CD8-positive, alpha-beta T cell (primary cell): ENCODE measurements at places on chromosomes 6 and 20. TPM values are rescaled to one million over a fixed set of nuclear protein-coding genes. Genes with fewer than 3 reads are reported as not detected.

Gene PI3
- not detected for total RNA-seq

Gene LCA5
- total RNA-seq: not detected

Gene TUBB2B
- total RNA-seq: 0.78 TPM

Gene GINS1
- total RNA-seq: 0.28 TPM

Gene MYLK2
- total RNA-seq: not detected

Gene IYD
- total RNA-seq: not detected

Gene KIAA0408
- total RNA-seq: 0.46 TPM

DNA sequence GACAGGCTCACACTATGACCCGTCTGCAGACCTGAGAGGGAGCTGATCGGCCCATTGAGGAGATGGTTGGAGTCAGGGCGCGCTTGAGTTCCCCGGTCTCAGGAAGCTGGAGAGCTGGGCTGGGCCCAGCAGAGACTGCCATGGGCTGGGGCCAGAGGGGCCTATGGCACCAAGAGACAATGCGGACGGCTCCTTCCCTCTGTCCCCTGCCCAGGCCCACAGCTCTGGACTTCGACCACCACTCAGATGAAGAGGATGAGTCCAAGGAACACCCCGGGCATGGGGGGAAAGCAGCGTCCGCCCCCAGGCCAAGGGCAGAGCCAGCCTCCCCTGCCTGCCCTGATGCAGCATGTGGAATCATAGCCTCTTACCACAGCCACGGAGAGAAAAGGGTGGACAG, 40.2 kb upstream of the PHACTR3 start:
- no peak for DNase-seq

GRCh38 chr6:101454106-101454676, 60.7 kb downstream of the GRIK2 start:
- DNase-seq: no peak

DNA sequence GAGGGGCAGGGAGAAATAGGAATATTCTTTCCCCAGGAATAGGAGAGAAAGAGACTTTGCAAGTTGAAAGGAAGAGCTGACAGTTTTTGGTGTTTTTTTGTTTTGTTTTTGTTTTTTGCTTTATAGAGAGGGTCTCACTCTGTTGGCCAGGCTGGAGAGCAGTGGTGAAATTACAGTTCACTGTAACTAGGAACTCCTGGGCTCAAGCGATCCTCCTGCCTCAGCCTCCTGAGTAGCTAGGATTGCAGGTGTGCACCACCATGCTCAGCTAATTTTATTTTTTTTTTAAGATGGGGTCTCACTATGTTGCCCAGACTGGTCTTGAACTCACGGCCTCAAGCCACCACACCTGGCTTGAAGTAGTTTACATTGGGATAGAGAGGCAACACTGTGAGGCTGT, 8.0 kb upstream of the L3MBTL3 start:
- DNase-seq: no peak

DNA sequence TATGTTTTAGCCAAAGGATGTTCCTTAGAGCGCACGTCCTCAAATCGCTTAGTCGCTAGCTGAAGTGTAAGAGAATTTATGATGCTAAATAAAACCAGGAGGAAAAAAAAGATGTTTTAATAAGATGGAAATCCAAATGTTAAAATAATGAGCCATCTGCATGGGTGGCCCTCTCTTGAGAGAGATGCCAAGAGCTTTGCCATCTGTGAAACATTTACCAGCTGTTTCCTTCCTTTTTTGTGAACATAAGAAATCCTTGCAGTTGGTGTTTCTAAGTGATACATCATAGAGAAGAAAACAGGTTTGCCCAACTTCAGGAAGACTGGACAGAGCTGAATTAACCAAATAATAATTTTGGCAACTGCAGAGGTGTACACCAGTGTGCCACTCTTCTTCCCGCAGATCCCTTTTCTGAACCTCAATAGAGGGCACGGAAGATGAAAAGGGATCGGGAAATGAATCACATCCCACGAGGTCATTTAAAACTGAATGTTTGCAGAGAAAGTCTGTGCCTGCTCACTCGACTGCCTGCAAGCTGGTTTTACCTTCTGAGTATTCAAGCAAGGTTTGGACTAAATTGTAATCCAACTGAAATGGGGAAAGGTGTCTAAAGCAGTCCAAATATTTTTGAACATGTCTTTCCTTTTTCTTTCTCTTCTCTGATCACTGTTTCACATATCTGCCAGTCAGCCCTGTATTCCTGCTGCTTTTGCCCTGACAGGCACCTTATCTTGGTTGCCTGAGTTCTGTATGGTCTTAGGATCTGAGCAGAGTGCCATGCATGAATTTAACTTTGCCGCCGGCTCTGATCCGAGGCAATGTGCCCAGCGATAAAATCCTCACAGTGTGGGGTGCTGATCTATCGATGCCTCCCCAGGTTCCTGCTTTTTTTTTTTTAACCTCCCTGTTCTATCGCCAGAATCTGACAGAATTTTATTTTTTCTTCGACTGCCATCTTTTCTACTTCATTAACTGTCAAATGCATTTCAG, 35.5 kb upstream of the TSHZ2 start:
- DNase-seq: no peak

- DNase-seq: peak; percentile 26
These were observed 23.4 kb upstream of the SLCO4A1 start for GRCh38 chr20:62618611-62619529.

DNA sequence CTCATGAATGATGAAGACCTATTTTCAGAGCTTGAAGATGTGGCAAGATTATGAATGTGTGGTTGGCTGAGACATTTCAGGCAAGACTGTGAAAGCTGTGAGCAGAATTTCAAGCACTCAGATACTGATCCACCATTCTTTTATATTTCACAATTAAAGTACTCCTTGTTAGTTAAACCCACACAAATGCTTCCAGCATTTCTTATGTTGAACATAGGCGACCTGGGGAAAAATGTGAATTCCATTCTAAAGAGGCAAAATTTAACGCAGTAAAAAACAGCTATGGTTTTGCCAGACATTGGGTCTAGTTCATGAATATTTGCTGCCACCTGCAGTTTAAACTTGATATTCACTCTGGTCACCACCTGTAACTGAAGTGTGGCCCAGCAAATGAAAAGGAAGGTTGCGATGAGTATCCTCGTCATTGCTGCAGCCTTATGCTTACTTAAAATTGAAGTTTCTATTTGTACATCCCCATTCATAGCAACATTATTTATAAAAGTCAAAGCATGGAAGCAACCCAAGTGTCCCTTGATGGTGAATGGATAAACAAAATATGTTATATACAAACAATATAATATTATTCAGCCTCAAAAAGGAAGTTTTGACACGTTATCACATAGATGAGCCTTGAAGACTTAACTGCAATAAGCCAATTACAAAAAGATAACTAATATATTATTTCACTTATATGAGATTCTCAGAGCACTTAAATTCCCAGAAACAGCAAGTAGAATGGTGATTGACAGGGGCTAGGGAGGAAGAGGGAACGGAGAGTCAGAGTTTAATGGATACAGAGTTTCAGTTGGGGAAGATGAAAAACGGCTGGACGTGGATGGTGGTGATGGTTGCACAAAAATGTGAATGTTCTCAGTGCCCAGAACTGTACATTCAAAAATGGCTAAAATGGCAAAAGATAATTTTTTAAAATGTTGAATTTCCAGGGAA, 32.4 kb upstream of the FAM184A start:
- DNase-seq: peak; percentile 13

GRCh38 chr6:88989215-88989614, 25.8 kb upstream of the RNGTT start:
- no peak for DNase-seq

- DNase-seq: no peak
These were observed 34.9 kb downstream of the SLC22A23 start for GRCh38 chr6:3421791-3422434.

DNA sequence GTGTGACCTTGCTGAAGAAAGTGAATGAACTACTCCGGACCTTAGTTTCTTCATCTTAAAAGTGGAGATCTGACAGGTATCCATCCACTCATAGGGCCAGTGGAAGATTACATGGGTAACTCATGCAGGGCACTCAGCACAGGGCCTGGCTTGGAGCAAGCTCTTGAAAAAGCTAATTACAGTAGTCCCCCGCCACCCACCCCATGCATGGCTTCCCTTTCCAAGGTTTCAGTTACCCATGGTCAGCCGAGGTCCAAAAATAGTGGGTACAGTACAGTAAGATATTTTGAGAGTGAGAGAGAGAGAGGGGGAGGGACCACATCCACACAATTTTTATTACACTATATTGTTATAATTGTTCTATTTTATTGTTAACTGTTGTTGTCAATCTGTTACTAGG, 7.1 kb upstream of the PMEPA1 start:
- DNase-seq: no peak

DNA sequence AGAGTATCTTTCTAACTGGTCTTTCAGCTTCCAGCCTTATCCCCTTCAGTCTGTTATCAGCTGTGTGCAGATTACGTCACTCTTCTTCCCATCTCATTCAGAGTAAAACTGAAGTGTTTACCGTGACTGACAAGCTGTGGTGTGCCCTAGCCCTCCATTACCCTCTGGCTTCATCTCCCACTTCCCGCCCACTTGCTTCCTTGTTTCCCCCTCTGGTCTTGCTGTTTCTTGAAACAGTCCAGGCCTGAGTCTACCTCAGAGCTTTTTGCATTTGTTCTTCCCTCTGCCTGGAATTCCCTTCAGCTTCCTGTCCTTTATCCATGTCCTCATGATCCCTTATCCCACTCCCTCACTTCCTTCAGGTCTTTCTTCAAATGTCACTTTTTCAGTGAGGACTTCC, 66.9 kb downstream of the CARMIL1 start:
- DNase-seq: no peak

GRCh38 chr20:20552076-20552475, 160.4 kb downstream of the RALGAPA2 start:
- no peak for DNase-seq

GRCh38 chr20:62372042-62372993, 5.2 kb upstream of the LAMA5 start:
- DNase-seq: no peak

GRCh38 chr6:22067671-22068070, 229.2 kb downstream of the PRL start:
- DNase-seq: no peak

DNA sequence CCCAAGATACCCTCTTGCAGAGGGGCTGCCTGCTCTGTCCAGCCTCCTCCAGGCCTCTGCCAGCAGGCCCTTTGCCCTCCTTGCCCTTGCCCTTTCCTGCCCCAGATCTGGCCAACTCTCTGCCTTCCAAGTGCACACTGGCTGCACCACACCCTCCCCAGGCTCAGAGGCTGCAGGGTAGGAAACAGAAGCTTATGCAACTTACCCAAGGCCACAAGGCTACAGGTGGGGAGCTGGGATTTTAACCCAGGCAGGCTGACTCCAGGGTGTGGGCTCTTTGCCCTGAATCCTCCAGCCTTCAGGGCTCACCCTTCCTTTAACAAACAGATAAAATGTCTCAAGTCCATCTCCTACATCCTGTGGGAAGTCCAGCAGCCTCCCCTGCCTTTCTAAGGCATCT, 14.5 kb upstream of the TRAF3IP2 start:
- no peak for DNase-seq

- no peak for DNase-seq
These were observed 601.5 kb downstream of the UTRN start for GRCh38 chr6:144886682-144887081.

DNA sequence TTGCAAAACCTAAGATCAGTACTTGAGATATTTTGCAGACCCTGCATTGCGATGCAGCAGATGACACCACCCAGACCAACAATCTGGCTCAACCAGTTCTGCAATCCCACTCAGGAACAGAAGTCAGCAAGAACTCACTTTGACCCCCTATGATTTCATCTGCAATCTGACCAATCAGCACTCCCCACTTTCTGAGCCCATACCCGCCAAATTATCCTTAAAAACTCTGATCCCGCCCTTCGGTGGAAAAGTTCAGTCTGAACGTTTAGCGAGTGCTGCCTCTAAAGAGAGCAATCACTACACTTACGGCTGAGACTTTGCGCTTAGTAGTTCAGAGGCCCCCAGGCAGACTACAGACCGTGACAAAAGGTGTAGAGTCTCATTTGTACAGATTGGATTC, 17.3 kb upstream of the KIAA1586 start:
- no peak for DNase-seq

DNA sequence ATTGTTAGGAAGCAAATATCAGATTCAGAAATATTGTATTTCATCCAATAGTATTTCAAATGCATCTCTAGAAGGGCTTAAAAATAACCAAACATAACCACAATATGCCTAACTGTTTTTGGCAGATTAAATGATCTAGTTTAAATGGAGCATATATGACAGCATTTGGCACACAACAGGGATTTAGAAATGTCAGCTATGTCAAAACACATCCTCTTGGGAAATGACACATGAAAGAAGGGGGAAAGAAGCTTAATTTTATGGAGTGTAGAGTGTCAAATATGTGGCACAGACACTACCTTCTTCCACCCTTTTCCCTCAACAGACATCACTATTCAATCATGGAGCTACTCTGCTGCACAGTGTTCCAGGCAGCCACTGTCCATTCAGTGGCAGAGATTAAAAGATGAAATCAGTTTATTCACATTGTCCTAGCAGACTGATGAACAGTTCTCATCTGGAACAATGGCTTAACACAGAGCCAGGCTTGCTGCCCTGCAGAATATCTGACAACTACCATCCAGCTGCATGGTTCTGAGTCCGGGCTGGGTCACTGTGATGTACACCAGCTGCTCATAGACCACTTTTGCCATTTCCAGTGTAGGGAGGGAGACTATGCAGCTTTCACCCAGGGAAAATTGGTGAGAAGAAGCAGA, 349.8 kb downstream of the DHX35 start:
- no peak for DNase-seq

DNA sequence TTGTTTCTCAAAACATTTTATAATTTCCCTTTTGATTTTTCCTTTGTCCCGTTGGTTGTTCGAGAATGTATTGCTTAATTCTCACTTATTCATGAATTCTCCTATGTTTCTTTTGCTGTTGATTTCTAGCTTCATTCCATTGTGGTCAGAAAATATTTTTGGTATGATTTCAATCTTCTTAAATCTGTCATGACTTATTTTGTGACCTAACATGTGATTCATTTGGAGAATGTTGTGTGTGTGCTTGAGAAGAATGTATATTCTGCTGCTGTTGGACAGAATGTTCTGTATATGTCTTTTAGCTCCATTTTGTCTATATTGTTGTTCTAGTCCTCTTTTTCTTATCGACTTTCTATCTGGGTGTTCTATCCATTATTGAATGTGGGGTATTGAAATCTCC, 286.2 kb upstream of the RNF217 start:
- no peak for DNase-seq

DNA sequence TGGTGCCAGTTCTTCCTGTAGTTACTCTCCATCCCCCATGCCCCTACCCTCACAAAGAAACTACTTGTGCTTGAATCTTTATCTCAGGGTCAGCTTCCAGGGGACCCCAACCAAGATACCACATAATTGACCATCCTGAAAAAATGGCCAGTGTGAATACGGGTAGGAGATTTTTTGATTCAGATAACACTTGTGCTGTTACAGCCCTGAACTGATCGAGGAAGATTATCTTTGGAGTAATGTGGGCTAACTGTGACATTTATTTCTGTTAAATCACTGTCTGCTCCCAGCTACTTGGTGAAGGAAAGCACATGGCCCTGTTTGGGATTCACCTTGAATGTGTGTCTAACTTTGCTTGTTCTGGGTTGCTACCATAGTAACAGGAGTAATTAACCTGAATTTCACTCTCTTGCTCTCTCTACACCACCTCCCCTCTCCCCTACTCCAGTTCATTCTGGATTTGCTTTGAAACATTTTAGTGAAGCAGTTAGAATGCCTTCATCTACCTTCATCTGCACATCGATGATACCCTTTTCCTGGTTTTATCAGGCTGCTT, 219.6 kb upstream of the CHD6 start:
- DNase-seq: no peak

- DNase-seq: no peak
These were observed 33.5 kb upstream of the VSTM2L start for GRCh38 chr20:37869334-37869861.
